ENCODE measurements at places on chromosomes 11 and 22.

GRCh38 chr22:29885610-29886009, 2.6 kb downstream of the MTMR3 start:
- DNase-seq = no peak

DNA sequence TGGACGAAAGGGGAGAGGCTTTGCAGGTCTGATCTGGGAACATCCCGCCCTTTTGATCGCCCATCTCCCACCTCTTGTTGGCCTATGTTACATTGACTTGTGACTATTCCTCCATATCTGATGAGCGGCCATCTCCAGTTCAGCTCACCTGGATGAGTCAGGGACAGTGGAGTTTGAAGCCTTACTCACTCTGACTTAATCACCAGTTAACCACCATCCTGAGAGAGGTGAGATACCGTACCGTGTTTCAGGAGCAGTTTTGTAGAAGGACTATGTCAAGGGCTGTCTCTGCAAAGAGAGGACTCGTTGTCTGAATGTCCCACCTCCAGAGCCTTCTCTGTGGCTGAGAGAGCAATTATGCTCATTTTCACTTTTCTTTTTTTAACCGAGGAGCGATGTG, 771.7 kb downstream of the NTM start:
- DNase-seq = no peak

DNA sequence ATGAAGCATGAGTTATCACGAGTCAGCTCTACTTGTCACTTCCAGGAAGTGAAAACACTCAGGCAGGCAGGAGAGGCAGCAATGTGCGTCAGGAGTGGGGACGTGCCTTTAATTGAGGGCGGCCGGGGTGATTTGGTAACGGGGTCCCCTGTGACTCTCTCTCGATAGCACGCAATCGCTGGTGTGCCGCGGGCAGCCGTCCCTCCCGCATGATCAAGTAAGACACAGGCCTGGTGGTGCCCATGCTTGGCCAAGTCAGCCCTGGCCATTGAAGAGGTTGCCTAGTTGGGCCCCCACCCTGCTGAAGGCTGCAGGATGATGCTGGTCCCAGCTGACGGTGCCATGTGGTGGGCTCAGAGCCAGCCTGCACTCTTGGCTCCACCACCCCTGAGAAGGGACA, 29.7 kb downstream of the CACNG2 start:
- DNase-seq = no peak

DNA sequence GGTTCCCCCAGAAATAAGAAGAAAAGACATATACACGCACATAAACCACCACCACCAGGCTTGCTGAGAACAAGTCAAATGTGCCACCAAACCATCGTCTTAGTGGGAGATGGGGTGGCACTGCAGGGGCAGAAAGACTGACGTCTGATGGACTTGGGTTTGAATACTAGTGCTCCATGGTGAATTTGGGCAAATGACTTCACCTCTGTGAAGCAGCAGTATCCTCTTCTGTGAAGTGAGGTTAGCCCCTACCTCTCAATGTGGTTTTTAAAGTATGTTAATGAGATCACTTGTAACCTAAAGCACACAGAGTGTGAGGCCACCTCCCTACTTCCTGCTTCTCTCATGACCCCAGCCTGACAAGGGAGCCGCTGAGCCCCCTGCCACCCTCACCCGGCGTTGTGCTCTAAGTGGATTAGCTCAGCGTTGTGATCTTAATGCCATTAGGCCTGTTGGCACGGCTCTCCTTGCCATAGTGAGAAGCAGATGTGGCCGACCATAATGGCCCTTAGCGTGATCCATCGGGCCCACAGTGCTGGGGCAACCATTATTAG, 14.4 kb downstream of the ZBTB16 start:
- DNase-seq = no peak

- peak; percentile 37 for DNase-seq
Observed at GRCh38 chr11:1338201-1339065, 29.0 kb upstream of the TOLLIP start.

DNA sequence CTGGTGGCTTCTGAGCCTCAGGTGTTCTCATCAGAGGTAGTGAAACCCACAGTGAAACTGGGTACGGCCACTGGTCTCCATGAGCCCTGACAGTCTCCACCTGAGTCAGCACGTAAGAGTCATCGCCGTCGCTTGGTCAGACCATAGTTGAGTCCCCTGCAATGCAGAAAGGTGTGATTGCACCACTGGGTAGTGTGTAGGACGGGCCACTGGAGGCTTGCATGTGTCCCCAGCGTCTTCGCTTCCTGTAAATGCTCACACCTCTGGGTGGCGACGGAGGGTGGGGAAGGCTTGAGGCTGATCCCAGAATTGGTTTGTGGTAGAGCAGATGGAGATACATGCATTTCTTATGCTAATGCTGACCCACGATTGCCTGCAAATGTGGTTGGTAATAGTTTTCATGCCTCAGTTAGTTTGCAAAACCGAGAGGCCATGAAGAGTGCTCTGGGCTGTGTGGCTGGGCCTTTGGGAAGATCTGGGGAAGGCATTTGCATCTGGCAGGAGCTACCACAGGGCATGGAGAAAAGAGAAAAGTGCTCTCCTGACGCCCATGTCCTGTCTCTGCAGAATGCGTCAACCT, 26.5 kb downstream of the CTTN start:
- DNase-seq = no peak

- DNase-seq = no peak
Observed at GRCh38 chr22:41975299-41976069, 6.2 kb downstream of the SEPTIN3 start.

- DNase-seq = no peak
Observed at GRCh38 chr11:66542362-66542761, 3.5 kb downstream of the ZDHHC24 start.

GRCh38 chr11:12556788-12557384, 117.3 kb upstream of the TEAD1 start:
- no peak for DNase-seq

DNA sequence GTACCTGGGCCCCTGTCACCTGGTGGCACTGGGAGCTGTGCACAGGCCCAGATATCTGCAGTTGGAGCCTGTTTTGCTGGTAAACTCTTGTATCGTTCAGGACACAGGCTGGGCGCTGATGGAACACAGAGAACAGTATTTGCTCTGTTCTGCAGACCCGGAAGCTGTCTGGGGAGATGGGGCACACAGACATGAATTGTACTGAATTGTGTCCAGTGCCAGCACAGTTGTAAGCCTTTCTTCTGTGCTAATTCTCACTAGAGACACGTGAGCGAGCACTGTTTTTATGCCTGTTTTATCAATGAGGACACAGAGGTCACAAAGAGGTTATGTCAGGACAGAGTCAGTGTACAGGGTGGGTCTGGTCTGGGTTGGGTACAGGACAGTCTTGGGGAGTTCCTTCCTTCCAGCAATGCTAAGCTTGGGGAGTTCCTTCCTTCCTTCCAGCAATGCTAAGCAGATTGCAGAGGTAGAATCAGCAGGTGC, 24.4 kb upstream of the ACR start:
- DNase-seq = peak; percentile 83

Measured in head of caudate nucleus (tissue), 42 donors.